HepG2 (cell line): ENCODE measurements at places on chromosomes 5 and 9.

DNA sequence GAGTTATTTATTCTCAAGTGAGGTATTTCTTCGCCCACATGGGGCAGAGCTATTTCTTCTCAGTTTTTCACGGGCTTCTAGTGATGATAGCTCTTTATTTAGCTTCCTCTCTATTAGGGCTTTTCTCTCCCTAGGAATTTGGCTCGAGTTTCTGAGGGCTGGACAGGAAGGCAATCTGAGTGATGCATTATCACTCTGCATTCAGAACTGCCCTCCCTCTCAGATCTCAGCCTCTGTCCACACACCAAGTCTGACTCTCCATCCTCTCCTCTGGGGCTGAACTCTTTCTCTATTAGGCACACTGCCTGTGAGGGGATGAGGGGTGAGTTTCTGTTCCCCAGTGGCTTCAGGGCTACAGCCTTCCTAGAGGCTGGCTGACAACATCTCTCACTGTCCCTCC lies 14.9 kb upstream of the SCAMP1 start:
- H3K27ac ChIP-seq: no peak overlapping the region
- no peaks in the 10 kb centered on the region for H3K27me3 ChIP-seq
- H3K4me3 ChIP-seq: no peak overlapping the region

- H3K4me1 ChIP-seq: peaks cover 7% of the 10 kb centered on the region; the same call in 1 of the 2 replicates
- H3K27me3 ChIP-seq: no peaks in the 10 kb centered on the region
- peak within 1 kb of the TSS; percentile 87 for H3K27ac ChIP-seq
- H3K36me3 ChIP-seq: peaks cover 17% of the 10 kb centered on the region; the same call in 2 of the 3 replicates
- H3K4me3 ChIP-seq: peak within 1 kb of the TSS; percentile 64
- DNase-seq: peak; percentile 95
Measured at GRCh38 chr5:157731272-157732129, at the start of gene THG1L. THG1L (plus strand) TSS chr5:157731420; CDS start chr5:157731441, 21 bp downstream.

DNA sequence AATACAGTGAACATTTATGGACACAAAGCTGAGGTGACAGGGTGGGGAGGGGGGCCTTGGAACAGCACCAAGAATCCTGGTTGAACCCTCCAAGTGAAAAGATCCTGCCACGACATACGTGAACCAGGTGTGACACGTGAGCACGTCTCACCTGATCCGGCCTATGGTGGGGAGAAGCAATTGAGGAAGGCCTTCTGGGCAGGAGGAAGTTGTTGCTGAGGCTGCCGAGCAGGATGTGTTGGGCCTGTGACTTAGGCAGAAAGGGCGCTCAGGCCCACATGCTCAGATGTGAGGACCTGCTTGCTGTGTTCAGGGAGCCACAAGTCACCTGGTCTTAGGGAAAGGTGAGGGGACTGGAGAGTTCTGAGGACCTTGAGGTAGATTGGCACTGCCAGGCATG lies 2.5 kb upstream of the MAPK9 start:
- no peak overlapping the region for H3K27ac ChIP-seq
- H3K27me3 ChIP-seq: no peaks in the 10 kb centered on the region
- peaks cover 51% of the 10 kb centered on the region for H3K4me1 ChIP-seq
- DNase-seq: no peak
- H3K4me3 ChIP-seq: no peak overlapping the region
- no peaks in the 10 kb centered on the region for H3K36me3 ChIP-seq

DNA sequence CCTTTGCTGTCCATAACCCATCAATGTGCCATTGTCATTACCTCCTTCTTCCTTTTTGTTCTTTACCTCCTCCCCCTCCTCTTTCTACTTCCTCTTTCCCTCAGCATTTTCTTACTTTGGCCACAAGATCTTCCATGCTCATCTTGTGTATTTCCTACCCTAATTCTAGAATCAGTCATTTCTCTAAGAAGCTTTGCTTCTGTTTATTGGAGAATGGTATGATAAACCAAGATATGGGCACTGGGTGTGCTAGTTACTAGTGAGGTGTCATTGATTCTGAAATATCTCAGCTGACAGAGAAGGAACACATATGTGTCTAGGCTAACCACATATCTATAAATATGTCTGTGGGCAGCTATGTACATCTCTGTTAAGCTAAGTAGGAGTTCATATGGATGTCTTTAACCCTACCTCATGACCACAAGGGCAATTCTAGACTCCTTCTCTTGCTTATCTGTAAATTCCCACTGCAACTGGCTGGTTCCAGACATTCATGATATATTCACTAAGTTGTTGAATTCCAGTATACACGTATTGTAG lies 2051.3 kb upstream of the CDH9 start:
- H3K27me3 ChIP-seq: no peaks in the 10 kb centered on the region
- no peak for DNase-seq
- H3K4me3 ChIP-seq: no peak overlapping the region

DNA sequence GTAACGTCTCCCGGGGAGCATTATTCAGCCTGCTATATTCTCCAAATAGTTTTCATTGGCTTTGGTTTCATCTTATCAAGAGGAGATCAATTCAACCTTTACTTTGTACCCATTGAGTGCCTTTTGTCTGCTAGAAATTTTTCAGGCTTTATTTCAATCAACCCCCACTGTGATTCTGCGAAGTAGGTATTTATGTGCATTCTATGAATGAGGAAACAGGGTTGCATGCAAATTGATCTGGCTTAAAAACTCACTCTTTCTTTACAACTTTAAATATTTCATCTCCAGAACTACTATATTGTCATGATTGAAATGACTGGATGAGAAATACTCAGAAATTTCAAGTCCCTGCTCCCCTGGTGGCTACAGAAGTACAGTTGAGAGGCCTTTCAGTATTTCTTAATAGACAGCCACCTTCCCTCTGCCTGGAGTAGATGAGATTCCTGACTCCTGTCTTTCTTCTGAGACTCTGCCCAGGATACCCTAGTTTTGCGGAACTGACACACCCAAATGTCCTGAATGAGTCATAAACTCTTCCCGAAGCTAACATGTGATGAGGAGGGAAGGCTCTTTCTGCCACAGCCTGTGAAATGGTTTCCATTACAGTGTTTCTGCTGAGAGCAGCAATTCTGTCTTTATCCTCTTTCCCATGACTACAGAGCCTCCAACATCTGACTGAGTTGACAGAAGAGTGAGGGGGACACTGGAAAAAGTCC lies 52.6 kb upstream of the TNC start:
- no peak for DNase-seq
- no peaks in the 10 kb centered on the region for H3K36me3 ChIP-seq
- no peak overlapping the region for H3K4me3 ChIP-seq
- no peak overlapping the region for H3K27ac ChIP-seq
- no peaks in the 10 kb centered on the region for H3K27me3 ChIP-seq

DNA sequence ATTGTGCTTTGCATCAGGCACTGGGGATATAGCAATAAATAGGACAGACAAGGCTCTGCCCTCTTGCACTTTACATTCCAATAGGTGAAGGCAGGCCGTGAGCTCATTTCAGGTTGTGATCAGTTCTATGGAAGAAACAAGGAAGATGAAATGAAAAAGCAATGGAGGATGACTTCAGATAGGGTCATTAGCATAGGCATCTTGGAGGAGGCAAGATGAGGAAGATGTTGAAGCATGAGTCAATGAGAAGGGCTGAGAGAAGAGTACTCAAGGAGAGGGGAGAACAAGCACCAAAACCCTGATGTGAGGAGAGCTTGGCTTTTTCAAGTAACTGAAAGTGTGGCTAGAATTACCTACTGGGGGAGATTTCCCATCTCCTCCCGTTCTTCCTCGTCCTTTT lies 5.0 kb upstream of the SPARC start:
- H3K36me3 ChIP-seq: no peaks in the 10 kb centered on the region
- no peak overlapping the region for H3K4me3 ChIP-seq
- no peak for DNase-seq

DNA sequence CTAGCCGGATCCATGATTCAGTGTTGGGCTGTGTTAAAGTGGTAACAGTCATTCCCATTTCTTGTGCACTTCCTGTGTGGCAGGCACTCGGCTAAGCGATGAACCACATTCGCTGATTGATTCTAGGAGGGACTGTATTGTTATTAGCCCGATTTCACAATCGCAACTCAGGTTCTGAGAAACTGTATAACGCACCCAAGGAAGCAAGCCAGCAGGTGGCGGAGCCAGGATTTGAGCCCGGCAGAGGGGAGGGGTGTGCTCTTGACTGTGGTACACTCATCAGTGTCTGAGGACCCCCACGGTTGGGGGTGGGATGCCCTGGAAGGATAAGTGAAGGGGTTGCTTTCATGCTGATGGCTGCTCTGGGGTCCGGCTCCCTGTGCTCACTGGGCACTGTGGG lies 34.7 kb downstream of the LRSAM1 start:
- H3K27me3 ChIP-seq: no peaks in the 10 kb centered on the region
- no peak for DNase-seq
- H3K4me1 ChIP-seq: no peaks in the 10 kb centered on the region
- H3K27ac ChIP-seq: no peak overlapping the region
- H3K36me3 ChIP-seq: peaks cover 41% of the 10 kb centered on the region
- H3K4me3 ChIP-seq: no peak overlapping the region

- H3K27me3 ChIP-seq: peaks cover 3% of the 10 kb centered on the region; the same call in 2 of the 3 replicates
- no peak overlapping the region for H3K27ac ChIP-seq
- no peak overlapping the region for H3K4me3 ChIP-seq
- no peaks in the 10 kb centered on the region for H3K36me3 ChIP-seq
- no peaks in the 10 kb centered on the region for H3K4me1 ChIP-seq
- DNase-seq: no peak
Measured at GRCh38 chr5:135568246-135568645, 10.5 kb downstream of the CXCL14 start.

DNA sequence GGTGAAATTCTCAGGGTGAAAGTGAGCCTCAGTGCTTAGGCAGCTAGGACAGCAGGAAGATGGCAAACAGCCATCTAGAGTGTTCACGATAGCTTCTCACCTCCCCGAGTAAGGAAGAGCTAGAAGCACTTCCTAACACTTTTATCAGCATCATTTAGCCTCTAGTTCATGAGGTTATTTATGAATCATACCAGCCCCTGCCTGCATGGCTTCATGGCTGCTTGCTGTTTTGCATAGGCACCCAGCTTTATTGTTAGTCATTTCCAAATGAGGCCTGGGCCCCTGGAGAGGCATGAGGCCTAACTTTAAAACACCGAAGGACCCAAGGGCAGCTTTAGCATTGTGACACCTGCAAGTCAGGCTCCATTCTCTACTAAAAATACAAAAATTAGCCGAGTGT lies 134.9 kb upstream of the PANK3 start:
- no peak overlapping the region for H3K4me3 ChIP-seq
- no peaks in the 10 kb centered on the region for H3K4me1 ChIP-seq
- no peaks in the 10 kb centered on the region for H3K36me3 ChIP-seq
- H3K27ac ChIP-seq: no peak overlapping the region
- no peak for DNase-seq
- 0 out of 3 replicates have a peak, but pooled peaks cover 5% of the 10 kb centered on the region for H3K27me3 ChIP-seq

GRCh38 chr5:143547342-143547741 lies 143.9 kb upstream of the NR3C1 start:
- H3K4me1 ChIP-seq: peaks cover 62% of the 10 kb centered on the region
- H3K27me3 ChIP-seq: no peaks in the 10 kb centered on the region
- peak; percentile 90 for DNase-seq
- peak overlapping the region; percentile 39 for H3K27ac ChIP-seq
- H3K4me3 ChIP-seq: no peak overlapping the region
